ENCODE measurements at places on chromosomes 2 and 18. TPM values are rescaled to one million over a fixed set of nuclear protein-coding genes. Genes with fewer than 3 reads are reported as not detected.

- H3K4me1 ChIP-seq, result peaks cover 7% of the 10 kb centered on the region
- no peak overlapping the region for H3K27ac ChIP-seq
- H3K36me3 ChIP-seq, result no peaks in the 10 kb centered on the region
- DNase-seq, result no peak
- no peak overlapping the region for H3K4me3 ChIP-seq
These were observed 34.1 kb downstream of the CDC42EP3 start for GRCh38 chr2:37637190-37637860.

DNA sequence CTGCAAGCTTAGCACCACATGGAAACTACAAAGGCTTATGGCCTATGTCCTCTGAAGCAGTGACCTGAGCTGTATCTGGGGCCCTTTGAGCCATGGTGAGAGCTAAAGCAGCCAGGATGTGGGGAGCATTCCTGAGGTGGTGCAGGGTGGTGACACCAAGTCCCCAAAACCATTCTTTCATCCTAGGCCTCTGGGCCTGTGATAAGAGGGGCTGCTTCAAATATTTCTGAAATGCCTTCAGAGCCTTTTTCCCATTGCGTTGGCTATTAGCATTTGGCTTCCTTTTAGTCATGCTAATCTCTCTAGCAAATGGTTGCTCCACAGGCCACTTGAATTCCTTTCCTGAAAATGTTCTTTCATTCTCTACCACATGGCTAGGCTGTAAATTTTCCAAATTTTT is 13.4 kb downstream of the CCDC150 start:
- no peaks in the 10 kb centered on the region for H3K27me3 ChIP-seq
- H3K4me1 ChIP-seq, result no peaks in the 10 kb centered on the region
- no peak overlapping the region for H3K27ac ChIP-seq
- no peaks in the 10 kb centered on the region for H3K36me3 ChIP-seq
- no peak for DNase-seq

The SLC9A2 gene
- total RNA-seq, result 2.5 TPM

DNA sequence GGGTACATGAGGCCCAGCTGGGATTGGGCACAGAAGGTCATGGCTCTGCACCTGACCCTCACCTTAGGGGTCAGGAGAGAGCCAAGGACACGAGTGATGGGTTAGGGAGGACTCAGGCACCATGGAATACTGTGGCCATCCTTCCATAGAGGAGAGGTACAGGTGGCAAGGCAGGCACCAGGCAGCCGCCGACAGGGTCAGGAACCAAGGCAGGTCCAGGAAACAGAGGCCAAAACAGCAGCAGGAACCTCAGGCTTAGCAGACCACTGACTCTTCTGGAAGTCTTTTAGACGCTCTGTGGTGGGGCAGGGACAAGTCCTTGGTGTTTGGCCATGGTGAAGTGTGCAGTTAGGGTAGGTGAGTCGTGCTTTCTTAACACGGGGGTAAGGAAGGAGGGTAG is 128.0 kb downstream of the NEDD4L start:
- H3K27ac ChIP-seq, result no peak overlapping the region
- no peaks in the 10 kb centered on the region for H3K4me1 ChIP-seq
- H3K27me3 ChIP-seq, result no peaks in the 10 kb centered on the region
- H3K36me3 ChIP-seq, result no peaks in the 10 kb centered on the region
- DNase-seq, result no peak

DNA sequence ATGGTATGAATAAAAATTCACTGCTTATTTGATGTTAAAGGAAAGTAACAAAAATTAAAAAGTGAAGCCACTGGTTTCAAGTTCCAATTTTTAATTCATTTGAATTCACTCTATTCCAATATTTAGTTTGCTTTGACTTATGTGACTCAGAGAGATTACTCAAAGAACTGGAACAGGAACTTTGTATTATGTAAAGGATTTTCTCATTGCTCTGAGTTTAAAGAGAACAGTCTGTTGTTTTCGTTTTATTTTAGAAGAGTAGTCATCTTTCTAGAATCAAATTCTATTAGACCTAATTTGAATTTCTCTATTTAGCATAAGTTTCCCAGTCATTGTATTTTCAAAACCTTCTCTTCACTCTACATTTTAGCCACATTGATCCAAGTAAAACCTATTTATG is 300.1 kb upstream of the SLC8A1 start:
- no peak overlapping the region for H3K4me3 ChIP-seq
- H3K27me3 ChIP-seq, result no peaks in the 10 kb centered on the region
- H3K36me3 ChIP-seq, result no peaks in the 10 kb centered on the region
- no peak for DNase-seq
- no peaks in the 10 kb centered on the region for H3K4me1 ChIP-seq
- H3K27ac ChIP-seq, result no peak overlapping the region

GRCh38 chr2:96663177-96663576 is 20.6 kb downstream of the FER1L5 start:
- no peak overlapping the region for H3K4me3 ChIP-seq
- no peaks in the 10 kb centered on the region for H3K36me3 ChIP-seq
- no peaks in the 10 kb centered on the region for H3K27me3 ChIP-seq
- H3K4me1 ChIP-seq, result peaks cover 15% of the 10 kb centered on the region
- no peak for DNase-seq

- DNase-seq, result no peak
- no peaks in the 10 kb centered on the region for H3K27me3 ChIP-seq
- H3K36me3 ChIP-seq, result no peaks in the 10 kb centered on the region
- H3K4me3 ChIP-seq, result no peak overlapping the region
- H3K27ac ChIP-seq, result no peak overlapping the region
These were observed 223.1 kb downstream of the AGAP1 start for GRCh38 chr2:235716875-235717496.

DNA sequence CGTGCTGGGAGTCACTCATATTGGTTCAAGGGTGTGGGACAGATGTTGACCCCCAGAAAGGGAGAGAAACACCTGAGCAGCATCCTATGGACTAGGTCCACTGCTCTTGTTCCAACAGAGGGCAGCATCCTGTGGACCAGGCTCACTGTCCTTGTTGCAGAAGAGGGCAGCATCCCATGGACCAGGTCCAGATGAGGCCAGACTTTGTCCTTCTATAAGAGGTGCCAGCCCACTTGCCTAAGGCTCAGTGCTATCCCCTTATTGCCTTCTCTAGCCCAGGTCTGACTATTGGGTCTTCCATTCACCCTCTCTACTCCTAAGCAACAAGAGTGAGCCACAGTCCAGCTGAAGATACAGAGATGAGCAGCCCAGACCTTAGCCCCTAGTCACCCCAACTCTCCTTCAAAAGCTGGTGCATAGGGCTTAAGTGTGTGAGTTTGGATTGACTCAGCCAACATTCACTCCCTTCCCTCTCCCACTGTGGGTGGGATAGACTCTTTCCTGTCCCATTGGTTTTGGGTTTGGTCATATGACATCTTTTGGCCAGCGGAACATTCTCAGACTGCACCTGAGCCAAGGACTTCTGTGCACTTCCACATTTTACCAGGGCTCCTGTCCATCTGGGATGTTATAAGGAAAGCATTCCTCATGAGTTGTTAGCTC is 132.4 kb upstream of the GPC1 start:
- DNase-seq, result no peak
- no peak overlapping the region for H3K4me3 ChIP-seq
- H3K27ac ChIP-seq, result no peak overlapping the region

DNA sequence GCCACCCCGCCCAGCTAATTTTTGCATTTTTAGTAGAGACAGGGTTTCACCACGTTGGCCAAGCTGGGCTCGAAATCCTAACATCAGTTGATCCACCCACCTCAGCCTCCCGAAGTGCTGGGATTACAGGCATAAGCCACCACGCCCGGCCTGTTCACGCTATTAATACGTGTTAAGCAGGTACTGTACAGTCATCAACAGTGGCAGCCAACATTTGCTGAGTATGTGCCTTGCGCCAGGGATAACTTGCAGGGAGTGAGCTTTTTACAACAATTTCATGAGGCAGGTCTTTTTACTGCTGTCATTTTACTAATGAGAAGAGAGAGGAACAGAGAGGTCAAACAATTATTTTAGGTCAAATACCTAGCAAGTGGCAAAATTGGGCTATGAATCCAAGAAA is 115.2 kb downstream of the AP1S3 start:
- no peak overlapping the region for H3K4me3 ChIP-seq
- no peak for DNase-seq
- H3K27me3 ChIP-seq, result no peaks in the 10 kb centered on the region
- H3K36me3 ChIP-seq, result no peaks in the 10 kb centered on the region
- no peaks in the 10 kb centered on the region for H3K4me1 ChIP-seq
- H3K27ac ChIP-seq, result no peak overlapping the region

DNA sequence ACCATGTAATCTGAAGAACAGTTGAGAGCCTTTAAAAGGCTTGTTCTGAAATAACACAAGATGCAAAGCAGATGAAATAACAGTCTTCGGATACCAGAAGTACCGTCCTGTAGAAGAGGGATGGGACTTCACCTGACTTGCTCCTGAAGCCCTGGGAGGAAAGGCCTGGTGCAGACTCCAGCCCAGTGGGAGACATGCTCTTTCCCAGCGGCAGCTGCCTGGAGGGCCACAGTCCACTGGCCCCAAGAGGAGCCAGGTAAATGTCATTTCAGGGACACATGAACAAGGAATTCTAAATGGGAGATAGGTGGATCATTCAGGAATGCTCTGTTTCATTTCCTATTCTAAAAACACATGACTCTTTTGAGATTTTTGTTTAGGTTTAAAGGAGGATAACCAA is 22.6 kb upstream of the CHN1 start:
- H3K27ac ChIP-seq, result peak overlapping the region; percentile 64
- H3K27me3 ChIP-seq, result no peaks in the 10 kb centered on the region
- no peaks in the 10 kb centered on the region for H3K36me3 ChIP-seq
- H3K4me3 ChIP-seq, result no peak overlapping the region

The CPS1 gene
- 2.4 TPM for total RNA-seq

DNA sequence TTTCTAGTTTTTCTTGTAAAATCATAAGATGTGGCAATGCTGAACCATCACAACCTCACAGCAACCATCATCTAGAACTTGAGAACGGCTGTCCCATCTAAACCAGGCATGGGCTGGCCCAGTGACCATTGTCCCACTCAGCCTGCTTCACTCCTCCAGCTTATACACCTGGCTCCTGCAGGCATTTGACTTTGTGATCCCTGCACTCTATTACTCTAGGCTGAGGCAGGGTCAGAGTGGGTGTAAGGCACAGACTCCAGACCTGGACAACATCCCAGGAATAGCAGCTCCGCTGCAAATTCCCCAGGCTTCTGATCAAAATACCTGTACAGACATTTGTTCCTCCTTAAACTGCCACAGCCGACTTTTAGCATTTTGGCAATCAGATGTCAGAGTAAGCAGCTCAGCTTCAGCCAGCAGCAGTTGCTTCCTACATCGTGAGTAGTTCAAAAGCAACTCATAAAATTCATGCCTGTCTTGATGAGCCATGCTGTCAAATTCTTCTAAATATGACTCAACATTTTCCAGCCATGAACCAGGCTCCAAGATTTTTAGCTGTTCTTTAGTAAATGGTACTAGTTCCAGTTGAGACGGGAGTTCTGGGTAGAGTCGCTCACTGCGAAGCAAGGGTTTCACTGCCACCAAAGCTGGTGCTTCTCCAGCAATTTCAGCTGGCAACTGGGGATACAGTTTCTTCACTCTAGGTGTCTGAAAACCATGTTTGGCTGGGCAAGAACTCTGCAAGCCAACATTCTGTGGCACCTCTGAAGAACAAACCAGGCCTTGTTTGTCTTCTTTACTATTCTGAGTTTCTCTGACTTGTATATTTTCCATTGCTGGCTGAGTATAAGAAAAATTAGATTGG is 12.8 kb downstream of the EPG5 start:
- H3K27me3 ChIP-seq, result no peaks in the 10 kb centered on the region
- H3K27ac ChIP-seq, result peak overlapping the region; percentile 29
- no peaks in the 10 kb centered on the region for H3K36me3 ChIP-seq
- H3K4me3 ChIP-seq, result no peak overlapping the region

DNA sequence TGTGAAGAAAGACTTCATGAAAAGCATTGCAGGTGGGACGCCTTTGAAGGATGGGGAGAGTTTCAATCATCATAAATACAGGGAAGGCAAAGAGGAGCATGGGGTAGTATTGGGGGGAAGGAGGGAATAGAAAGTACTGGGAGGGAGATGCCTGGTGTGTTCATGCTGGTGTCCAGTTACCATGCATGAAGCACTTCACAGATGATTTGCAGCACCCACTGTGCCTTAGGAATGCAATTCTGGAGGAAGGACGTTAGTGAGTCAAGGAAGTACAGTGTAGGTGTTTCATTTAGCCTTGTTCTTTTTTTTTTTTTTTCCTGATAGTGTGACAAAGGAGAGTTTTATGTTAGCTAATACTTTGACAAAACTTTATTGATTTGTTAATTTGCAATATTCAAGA is 36.8 kb downstream of the ADAM23 start:
- H3K27ac ChIP-seq, result no peak overlapping the region
- H3K4me1 ChIP-seq, result no peaks in the 10 kb centered on the region
- no peaks in the 10 kb centered on the region for H3K27me3 ChIP-seq
- no peaks in the 10 kb centered on the region for H3K36me3 ChIP-seq
- H3K4me3 ChIP-seq, result no peak overlapping the region

- no peaks in the 10 kb centered on the region for H3K27me3 ChIP-seq
- no peaks in the 10 kb centered on the region for H3K4me1 ChIP-seq
- DNase-seq, result no peak
These were observed 1064.3 kb upstream of the CDH2 start for GRCh38 chr18:29241199-29241598.

DNA sequence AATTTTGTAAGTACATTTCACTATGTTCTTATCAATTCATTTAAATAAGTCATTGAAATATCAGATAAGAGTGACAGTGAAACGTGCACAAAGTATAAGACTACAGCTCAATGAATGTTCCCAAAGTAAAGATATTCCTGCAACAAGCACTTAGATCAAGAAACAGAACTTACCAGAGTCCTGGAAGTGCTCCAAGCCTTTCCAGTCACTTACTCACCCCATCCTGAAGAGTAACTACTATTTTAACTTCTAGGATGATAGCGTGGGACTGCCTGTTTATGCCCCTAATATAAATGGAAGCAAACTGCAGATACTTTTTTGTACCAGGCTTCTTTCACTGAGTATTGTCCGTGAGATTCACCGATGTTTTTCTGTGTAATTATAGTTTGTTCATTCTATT is 768.9 kb downstream of the SLC4A3 start:
- H3K36me3 ChIP-seq, result no peaks in the 10 kb centered on the region
- no peak for DNase-seq
- H3K4me1 ChIP-seq, result no peaks in the 10 kb centered on the region

Measured in gastrocnemius medialis (tissue), 4 donors.